ENCODE measurements at places on chromosomes 1 and 21.

- DNase-seq, result no peak
These were observed 5.8 kb downstream of the DCAF8 start for GRCh38 chr1:160256396-160257046.

- DNase-seq, result peak; percentile 71
These were observed 18.5 kb upstream of the SAMD11 start for GRCh38 chr1:905071-905749.

DNA sequence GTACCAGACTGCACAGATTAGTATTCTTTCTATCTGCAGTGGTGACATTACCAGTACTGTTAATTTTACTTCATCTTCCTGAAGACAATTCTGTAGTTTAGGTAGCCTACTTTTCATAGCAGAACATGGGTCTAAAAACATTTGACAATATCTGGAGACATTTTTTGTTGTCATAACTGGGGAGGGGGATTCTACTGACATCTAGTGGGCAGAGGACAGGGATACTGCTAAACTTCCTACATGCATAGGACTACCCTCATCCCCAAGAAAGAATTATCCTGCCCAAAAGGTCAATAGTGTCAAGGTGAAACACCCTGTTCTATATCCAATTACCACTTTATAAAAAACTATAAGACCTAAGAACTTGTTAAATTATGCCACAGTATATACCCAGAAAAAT is 3.4 kb upstream of the ARHGAP29 start:
- DNase-seq, result peak; percentile 36

DNA sequence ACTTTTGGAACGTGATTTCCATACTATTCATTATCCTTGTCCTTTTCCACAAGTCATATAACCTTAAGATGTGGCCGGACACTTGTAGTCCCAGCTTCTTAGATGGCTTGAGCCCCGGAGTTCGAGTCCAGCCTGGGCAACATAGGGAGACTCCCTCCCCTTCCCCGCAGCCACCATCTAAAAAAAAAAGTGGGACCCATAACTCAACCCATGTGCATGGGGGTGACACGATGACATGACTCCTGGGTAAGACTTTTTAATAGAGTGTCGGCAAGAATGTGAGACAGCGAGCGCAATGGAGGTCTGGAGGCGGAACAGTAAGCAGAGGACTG is 25.7 kb downstream of the MIA3 start:
- DNase-seq, result no peak

GRCh38 chr1:35570589-35571137 is 2.5 kb upstream of the TFAP2E start:
- DNase-seq, result no peak

- DNase-seq, result no peak
These were observed 61.8 kb upstream of the DISP3 start for GRCh38 chr1:11417162-11417561.

DNA sequence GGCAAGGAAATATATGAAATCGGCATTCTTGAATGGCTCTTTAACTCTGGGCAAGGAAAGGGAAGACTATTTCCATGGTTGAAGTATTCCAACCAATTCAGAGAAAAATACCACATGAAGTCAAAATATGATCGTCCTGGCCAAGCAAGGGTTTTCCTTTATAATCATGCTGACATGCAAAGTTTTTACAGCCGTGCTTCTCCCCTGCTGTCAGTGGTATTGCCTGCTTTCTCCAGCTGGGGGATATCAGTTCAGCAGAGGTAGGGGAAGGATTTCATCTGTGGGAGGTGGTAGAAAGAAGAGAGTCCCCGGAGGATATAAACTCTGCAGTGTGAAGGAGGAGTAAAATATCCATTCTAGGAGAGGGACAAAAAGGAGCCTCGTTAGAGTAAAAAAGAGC is 322.8 kb downstream of the PAPPA2 start:
- DNase-seq, result no peak

GRCh38 chr1:71428029-71428428 is 347.2 kb upstream of the ZRANB2 start:
- DNase-seq, result no peak

- peak; percentile 35 for DNase-seq
These were observed 7.1 kb upstream of the KRTAP10-4 start for GRCh38 chr21:44566403-44566802.

DNA sequence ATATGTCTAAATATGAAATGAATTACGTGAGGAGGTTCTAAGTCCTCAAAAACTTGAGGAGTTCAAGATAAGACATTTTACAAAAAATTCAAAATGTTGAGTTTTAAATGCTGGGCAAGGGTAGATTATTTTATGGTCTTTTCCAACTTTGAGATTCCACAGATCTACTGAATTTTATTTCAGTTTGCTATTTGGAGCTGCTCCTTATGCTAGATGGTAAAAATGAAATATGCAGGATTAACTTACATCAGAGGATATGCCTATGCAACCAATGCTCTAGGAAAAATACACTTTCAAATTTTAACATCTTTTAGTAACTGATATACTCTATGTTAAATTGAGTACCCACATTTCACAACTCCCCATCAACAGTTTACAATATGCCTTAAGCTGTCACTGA is 83.1 kb downstream of the SCMH1 start:
- DNase-seq, result no peak

GRCh38 chr1:169245706-169246105 is 121.9 kb downstream of the NME7 start:
- DNase-seq, result no peak

- DNase-seq, result no peak
These were observed 202.1 kb downstream of the NCAM2 start for GRCh38 chr21:21200103-21200938.

GRCh38 chr1:23651069-23651808 is 40.4 kb upstream of the RPL11 start:
- no peak for DNase-seq

GRCh38 chr21:44710756-44711326 is 531 bp downstream of the TSPEAR start:
- no peak for DNase-seq

GRCh38 chr21:29801122-29801521 is 138.7 kb downstream of the GRIK1 start:
- no peak for DNase-seq

DNA sequence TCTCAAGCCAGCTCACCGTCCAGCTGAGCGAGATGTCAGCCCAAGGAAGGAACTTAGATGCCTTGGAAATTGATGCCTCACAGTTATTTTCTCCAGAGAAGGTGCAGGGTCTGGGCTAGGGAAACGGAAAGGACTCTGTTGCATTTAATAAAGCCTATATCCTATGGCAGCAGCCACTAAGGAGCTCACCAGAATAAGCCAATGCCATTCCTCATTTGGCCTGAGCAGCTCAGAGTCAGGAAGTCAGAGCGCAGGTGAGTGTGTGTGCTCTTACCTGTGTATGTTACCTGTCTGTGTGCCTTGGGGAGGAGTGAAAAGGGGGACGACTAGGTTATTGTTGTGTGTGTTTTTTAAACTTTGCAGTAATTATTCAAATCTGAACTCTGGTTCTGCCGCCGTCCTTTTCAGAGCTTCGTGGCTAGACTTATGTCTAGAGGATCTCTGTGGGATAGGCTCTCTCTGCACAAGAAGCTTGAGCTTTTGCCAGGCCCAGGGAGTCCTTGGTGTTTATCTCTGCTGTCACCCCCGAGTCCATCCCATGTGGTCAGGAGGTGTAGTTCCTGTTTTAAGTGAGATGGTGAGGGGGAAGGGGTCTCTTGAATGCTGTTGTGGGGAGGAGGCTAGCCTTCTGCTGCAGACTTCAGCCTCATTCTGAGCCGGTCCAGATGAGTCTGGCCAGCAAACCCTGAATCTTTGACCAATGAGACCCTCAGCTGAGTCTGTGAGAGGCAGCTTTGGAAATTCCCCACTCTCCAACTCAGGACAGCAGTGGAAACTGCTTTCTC is 2.4 kb downstream of the TMCC2 start:
- peak; percentile 21 for DNase-seq

DNA sequence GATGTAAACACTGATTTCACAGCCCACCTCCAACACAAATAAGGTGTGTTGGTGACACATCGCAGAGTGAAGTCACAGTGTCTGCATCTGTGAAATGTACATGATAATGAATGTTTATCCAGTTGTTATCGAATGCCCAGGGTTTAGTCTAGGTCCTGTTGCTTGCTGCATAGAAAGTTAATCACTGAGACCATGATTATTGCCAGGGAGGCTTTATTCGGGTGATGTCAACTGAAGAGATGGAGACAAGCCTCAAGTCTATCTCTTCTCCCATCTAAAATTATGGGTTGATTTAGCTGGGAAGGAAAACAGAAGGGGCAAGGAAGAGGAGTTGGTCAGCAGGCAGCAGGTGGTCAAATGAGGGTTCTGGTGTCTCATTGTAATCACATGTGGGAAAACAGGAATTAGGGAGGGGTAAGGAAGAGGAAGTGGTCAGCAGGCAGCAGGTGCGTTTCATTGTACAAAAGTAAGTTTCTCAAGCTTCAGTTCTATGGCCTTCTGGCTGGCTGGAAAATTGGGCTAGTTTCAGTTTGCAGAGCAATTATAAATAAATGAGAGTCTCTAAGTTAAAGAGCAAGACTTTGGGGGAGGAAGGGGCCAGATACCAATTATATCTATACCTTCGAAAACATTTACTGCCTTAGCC is 146.3 kb upstream of the DNAH14 start:
- no peak for DNase-seq

DNA sequence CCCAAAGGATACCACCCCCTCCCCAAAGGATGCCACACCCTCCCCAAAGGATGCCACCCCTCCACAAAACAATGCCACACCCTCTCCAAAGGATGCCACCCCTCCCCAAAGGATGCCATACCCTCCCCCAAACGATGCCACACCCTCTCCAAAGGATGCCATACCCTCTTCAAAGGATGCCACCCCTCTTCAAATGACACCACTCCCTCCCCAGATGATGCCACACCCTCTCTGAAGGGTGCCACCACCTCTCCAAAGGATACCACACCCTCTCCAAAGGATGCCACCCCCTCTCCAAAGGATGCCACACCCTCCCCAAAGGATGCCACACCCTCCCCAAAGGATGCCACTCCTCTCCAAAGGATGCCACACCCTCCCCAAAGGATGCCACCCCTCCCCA is 21.6 kb upstream of the TRIM17 start:
- DNase-seq, result no peak

DNA sequence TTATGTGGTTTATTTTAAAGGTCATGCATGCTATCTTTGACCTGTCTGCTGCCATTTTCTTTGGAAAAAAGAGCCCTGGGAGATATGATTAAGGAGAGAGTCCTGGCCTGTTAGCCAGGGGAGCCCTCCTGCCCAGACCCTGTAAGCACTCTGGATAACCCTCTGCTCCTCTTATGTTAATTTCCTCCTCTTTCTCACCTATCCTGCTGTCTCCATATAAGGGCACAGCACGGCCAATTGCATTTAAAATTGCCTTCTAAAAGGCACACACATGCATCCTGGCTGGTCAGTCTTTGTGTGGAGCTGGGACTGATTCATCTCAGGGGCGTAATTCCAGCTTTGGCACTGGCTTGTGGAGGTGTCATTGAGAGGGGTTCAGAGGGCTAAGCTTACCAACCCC is 158.9 kb downstream of the ST6GALNAC5 start:
- no peak for DNase-seq

DNA sequence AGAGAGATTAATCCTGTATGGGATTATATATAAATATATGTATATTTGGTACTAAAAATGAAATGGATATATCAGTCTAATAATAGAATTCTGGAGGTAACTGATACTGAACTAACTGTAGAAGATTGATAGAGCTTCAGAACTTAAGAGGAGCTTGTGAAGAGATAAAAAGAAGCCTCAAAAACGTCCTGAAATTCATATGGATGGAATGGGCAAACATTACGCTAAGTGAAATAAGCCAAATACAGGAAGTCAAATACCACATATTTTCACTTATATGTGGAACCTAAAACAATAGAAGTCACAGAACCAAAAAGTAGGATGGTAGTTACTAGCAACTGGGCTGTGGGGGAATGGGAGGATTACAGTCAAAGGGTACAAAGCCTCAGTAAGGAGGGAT is 36.0 kb upstream of the ADGRL4 start:
- no peak for DNase-seq

DNA sequence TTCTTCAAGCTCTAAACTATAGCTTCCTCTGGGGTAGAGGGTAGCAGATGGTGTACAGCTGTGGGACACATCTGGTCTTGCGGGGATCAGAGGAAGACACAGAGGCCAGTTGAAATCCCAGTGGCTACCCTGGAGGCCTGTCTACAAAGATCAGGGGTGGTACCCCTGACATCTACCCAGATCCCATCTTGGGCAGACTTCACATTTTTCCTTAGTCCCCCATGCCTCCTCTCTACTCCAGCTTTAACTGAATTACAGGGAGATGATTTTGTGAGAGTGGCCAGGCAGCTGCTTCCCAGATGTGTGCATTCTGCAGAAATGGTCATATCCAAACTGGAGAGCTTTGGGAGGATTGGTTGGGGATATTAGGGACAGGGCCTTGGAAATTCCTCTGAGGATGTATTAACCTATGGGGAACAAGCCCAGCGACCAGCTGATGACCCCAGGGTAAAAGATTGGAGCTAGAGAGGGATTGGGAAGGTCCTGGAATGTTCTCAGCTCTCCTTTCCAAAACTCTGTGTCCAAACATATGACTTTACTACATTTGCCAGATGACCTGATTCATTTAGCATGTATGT is 9.6 kb upstream of the CD34 start:
- DNase-seq, result no peak

DNA sequence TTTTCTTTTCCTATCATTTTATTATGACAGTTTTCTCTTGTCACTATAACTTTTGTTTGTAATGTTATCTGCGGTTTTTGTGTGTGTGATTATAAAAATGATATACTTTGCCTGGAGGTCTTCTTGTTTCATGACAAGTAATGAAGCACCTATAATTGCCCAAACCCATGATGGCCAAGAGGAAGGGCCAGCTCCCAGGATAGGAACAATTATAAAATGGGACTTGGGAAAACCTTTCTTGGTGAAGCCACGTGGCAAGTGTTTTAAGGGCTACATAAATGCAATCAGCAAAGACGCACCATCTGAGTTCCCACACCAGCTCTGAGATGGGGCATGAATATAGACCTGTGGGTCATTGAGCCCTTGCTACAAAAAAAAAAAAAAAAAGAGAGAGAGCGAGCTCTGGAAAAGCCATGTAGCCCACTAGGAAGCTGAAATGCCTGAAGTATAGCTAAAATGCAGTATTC is 462.6 kb upstream of the RUNX1 start:
- no peak for DNase-seq

DNA sequence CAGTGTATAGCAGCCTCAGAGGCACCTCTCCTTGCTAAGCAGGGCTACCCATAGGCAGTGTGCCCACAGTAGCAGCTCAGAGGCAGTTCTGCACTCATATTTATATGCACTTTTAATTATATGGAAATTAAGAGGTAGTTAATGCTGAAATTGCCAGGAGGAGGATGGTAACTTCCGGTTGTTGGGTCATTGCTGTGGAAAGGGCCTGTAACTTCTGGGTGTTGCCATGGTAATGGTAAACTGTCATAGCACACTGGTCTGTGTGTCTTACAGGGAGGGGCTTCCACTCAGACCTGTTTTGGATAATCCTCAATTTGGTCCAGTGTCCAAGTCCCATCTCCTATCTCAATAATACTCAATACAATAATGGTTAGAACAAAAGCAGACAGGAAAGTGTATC is 7.6 kb downstream of the CFH start:
- no peak for DNase-seq

GRCh38 chr1:193940176-193940575 is 753.8 kb upstream of the B3GALT2 start:
- DNase-seq, result no peak

GRCh38 chr1:107866870-107867269 is 98.1 kb downstream of the VAV3 start:
- DNase-seq, result no peak

GRCh38 chr1:29224356-29224837 is 6.3 kb downstream of the MECR start:
- no peak for DNase-seq

- peak; percentile 1 for DNase-seq
These were observed 2.5 kb upstream of the TRAPPC3 start for GRCh38 chr1:36151845-36152203.

- no peak for DNase-seq
These were observed 21.2 kb upstream of the TTLL7 start for GRCh38 chr1:84020151-84020550.

Measured in Kasumi-1 (cell line).